ENCODE measurements at places on chromosomes 4 and X.
A peak's percentile ranks its signal among the peaks of the same experiment; 100 is the strongest.

- DNase-seq: no peak
Measured at GRCh38 chr4:163846008-163846407, 351.5 kb downstream of the TMA16 start.

DNA sequence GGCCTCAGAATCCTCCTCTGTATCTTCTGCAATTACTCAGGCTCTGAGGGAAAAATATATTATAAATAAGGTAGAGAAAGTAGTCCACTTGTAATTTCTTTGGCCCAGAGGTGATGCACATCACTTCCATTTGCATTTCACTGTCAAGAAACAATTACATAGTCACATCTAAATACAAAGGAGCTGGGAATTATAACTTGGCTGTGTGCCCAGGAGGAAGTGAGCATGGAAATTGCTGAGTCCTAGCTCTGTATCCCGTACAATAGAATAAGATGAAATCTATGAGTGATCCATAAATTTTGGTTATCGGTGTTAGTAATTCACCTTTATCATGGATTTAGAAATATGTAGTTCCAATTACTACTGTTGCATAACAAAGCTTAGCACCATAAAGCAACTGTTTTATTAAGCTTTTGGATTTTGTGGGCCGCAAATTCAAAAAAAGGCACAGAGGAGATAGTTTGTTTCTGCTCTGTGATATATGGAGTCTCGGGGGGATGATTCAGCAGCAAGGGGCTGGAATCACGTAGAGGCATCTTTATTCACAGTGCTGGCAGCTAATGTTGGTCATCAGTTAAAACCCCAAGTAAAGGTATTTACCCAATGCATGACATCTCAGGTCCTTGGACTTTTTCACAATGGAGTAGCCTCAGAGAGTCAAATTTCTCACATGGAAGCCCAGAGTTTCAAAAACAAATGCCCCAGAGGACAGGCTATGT, 241.4 kb upstream of the GALNT7 start:
- DNase-seq: no peak

DNA sequence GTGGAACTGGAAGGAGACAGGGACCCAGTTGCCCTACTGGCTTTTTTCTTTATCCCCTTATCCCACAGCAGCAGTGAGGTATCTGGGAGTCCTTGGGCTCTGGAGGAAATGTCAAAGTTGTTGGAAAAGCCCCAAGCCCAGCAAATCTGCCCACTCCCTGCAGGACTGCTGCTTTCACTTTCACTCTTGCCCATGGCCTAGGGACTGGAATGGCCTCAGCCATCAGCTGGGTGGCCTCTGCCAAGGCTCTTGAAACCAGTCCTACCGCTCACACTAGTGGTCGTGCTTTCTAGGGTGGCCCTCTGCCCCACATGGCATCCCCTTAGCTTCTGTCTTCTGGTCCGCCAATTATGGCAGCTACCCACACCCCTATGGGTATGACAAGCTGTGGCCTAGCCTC, 9.7 kb upstream of the RHOXF1 start:
- no peak for DNase-seq

DNA sequence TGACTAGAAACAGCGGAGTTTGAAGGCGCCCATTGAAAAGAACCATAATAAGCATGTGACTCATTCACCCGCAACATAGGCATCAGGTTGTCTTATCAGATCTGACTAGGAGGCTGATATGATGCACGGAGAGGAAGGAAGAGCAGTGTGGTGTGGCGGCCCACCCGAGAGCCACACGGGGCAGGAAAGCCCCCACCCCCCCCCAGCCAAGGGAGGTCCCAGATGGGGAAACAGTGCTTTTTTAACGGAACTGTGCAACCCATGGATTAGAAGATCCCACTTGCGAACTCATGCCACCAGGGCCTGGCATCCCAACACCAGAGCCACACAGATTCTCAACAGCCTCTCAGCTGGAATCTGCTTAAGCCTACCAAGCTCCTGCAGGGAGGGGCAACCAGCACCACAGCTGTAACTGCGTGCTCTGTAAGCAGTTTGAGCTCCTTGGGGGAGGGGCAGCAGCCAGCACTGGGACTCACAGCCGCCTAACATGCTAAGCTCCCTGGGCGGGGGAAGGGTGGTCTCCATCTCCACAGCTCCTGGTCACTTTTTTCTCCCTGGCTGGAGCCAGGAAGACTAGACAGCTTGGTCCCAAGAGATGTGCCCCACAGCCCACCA, 466.2 kb downstream of the PDGFC start:
- no peak for DNase-seq

DNA sequence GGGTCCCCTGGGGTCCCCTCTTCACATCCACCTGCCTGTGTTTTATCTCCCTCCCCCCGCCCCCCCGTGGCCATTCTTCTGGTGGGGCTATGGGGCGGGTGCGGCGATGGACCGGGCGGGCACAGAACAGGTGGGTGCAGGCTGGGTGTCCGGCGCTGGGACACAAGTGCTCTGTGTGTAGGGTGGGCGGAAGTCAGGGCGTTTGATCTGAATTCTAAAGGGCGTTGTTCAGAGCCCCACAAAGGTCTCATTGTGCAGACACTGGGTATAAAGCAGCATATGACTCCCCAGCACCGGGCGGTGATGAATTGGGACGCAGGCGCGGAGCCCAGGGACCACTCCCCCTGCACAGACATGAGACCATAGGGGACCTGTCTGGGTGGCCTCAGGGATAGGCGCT, at the start of gene GJB1:
TSS of gene GJB1 (plus strand) at position 296 of the 400 bp plus-strand sequence. CDS start 484 bp downstream, outside the sequence.
- no peak for DNase-seq

DNA sequence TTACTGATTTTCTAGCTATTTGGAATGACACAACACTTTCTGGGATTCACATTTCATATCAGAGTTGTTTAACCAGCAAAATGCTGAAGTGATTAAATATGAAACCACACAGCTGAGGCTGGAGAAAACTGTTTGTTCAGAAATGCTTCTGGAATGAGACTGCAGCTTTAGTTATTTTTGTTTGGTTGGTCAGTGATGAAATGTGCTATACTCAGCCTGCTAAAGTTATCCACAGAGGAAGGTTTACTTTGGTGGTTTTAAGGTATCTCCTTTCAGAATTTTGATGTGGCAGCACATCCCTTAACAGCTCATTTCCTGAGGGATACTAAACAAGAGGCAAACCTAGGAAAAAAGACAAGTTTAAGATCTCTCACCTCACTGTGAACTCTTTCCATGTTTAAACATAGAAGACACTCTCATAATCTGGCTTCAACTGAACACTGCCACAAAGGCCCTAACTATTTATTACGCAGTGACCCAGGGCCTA, 106.6 kb upstream of the PDE5A start:
- DNase-seq: no peak

- no peak for DNase-seq
Measured at GRCh38 chrX:15398874-15399273, 14.7 kb upstream of the VEGFD start.

- no peak for DNase-seq
Measured at GRCh38 chrX:138788771-138789170, 77.3 kb upstream of the FGF13 start.

- DNase-seq: no peak
Measured at GRCh38 chr4:86640469-86640868, 46.4 kb downstream of the PTPN13 start.

DNA sequence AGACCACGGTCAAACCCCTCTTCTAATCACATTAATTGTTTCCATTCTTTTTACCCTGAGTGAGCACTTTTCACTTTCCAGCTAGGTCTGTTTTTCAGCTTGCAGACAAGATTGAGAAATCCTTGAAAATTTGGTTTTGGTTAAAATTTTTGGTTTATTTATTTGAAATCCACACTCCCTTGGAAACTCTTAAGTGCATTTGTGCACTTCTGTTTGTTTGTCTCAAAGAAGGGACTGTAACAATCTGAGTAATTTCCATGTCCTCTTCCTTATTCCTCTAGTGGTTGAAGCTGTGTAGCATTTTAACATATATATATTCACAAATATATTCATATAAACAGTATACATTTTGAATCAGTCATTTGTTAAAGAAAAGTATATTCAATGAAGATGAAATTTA, 333.3 kb downstream of the ANK2 start:
- no peak for DNase-seq

DNA sequence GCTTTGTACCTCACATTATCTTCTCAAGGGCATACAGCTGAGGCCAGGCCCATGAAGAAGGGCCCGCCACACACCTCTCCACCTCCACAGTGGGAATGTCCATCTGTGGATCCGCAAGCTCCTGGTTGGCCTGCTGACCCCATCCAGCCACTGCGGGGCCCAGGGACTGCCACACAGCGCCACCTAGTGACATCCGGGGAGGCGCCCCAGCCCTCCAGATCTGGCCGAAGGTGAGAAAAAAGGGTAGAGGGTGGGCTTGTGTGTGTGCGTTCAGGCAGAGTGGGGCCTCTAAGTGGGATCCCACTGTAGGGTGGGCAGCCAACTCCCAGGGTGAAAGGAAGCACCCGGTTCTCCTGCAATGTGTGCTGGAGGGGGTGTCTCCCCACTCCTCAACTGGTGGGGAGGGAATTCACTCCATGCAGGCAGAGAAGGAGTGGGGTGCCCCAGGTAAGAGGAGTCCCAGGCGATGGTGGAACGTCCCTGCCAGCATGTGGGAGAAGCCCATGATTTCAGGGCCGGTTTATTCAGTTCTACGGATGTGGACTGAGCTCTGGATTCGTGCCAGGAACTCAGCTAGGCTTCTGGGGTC, 117.3 kb downstream of the ENPP6 start:
- DNase-seq: peak; percentile 14

DNA sequence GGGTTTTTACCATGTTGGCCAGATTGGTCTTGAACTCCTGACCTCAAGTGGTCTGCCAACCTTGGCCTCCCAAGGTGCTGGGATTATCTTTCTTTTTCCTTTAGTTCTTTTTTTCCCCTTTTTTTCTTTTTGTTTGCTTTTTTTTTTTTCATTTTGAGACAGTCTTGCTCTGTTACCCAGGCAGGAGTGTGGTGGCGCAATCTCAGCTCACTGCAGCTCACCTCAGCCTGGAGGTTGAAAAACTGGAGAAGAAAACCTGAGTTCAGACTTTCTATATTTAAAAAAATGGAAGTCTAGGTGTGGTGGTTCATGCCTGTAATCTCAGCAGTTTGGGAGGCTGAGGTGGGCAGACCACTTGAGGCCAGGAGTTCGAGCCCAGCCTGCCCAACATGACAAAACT, 181.1 kb upstream of the HS3ST1 start:
- no peak for DNase-seq

GRCh38 chr4:141158219-141158618, 24.9 kb upstream of the RNF150 start:
- DNase-seq: no peak

- peak; percentile 68 for DNase-seq
Measured at GRCh38 chr4:2843941-2844584, 419 bp downstream of the ADD1 start.

DNA sequence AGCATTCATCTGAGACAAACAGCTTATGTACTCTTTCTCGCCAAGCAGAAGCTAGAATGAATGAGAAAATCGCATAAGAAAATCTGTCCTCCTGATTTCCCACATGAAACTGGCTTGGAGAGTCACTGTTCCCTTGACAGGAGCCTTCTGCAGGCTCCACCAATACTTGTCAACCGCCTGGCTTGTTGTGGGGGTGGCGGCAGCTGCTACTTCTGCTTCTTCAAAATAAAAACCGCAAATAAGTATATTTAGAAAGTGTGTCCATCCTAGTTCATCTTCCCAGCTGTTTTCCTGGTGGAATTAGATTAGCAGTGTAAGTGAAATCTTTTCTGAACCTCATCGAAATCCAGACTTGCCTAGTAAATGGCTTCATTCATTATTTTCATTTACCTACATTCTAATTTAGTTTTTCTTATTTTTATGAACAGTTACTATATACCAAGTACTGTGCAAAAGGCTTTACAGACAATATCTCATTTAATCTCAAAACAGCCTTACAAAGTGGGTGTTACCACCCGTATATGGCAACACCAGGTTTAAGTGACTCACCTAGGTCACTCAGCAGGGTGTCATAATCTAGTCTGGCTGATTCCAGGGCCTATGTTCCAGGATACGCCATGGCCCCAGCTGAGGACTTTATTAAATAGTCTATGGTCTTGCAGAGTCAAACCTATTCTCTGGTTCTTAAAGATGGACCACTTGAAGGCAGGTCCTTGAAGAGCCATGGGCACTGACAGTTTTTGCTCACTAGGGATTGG, 104.6 kb upstream of the IGFBP7 start:
- DNase-seq: no peak

DNA sequence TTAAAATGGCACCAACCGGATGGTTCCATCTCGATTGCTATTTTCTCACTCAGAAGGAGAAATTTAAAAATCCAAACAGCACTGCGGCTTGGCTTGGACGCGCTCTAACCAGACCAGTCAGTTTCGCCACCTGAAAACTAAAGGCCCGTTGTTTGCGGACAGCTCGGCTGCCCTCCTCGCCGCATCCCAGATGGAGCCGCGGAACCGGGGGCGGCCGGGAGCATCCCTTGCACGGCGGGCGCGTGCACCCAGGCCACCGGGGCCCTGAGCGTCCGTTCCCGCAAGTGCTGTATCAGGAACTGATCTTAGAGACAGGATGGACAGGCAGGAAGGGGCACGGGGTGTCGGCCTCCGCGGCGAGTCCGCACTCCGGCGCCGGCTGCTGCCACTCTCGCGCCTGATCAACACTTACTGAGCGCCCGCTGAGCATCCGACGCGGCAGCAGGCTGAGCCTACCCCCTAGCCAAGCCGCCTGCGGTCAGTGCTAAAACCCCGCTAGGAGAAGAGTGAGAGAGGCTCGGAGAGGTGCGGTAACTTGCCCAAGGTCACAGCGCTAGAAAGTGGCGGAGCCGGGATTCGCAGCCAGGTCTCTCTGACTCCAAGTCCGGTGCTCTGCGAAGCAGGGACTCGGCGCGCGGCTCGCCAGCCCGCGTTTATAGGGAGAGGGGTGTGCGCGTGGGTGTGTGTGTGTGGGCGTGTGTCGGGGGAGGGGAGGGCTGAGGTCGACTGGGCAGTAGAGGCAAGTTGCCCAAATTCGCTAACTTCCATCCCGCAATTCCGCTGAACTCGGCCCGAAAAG, at the start of gene CITED1:
TSS of gene CITED1 (minus strand) at position 629 of the 799 bp plus-strand sequence. CDS start 3,045 bp downstream, outside the sequence.
- peak; percentile 51 for DNase-seq

DNA sequence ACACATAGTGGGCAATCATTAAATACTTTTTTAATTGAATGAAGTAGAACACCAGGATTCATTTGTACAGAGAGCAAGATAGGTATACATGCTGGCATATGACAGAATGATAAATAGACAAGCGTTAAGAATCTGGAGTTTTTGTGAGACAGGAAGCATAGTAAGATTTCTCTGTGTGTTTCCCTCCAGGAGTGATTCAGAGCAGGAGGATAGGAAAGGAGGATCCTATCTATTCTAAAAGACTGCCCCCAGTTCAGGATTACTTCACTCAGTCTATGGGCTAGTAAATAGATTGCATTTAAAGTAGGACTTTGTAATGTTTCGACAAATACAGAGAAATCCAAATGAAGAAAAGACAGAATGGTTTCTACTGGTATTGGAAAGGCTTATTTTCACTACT, 423.7 kb downstream of the PDGFC start:
- DNase-seq: no peak

GRCh38 chr4:176540814-176541213, 221.0 kb downstream of the SPCS3 start:
- no peak for DNase-seq

- DNase-seq: no peak
Measured at GRCh38 chr4:188780686-188781085, 641.4 kb downstream of the TRIML1 start.

GRCh38 chr4:146389561-146389960, 132.2 kb downstream of the SLC10A7 start:
- no peak for DNase-seq

- DNase-seq: no peak
Measured at GRCh38 chr4:54095110-54095825, 4.7 kb upstream of the GSX2 start.

All from stimulated activated effector memory CD8-positive, alpha-beta T cell treated with anti-CD3 and anti-CD28 coated beads, Interleukin-12 subunit alpha, Interleukin-12 subunit beta, amount 100 ng/mL, for 72 hours (primary cell).